Activated T-cell treated with anti-CD3 and anti-CD28 coated beads, Interleukin-2, amount 50 U/mL, for 72 hours (primary cell): ENCODE measurements at places on chromosomes 4 and X. TPM values are rescaled to one million over a fixed set of nuclear protein-coding genes. Genes with fewer than 3 reads are reported as not detected.

DNA sequence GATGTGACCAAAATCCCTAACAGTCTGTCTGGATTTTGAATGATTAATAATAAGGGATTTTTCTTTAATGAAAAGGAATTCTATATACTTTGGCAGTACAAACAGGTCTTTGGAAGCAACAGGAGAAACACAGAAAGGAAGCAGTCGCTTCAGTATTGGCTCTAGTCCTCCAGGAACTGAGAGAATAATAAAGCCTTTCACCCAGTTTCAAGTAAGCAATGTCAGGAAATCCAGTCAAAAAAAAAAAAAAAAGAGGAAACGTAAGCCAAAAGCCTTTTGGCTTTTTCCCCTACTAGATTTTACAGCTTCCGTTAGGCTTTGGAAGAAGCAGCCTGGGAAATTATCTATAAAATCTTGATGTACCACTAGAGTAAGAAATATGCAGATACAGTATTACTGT, 61.7 kb upstream of the HDAC8 start:
- peaks cover 4% of the 10 kb centered on the region for H3K36me3 ChIP-seq
- H3K27me3 ChIP-seq, result peaks cover 19% of the 10 kb centered on the region
- no peak overlapping the region for H3K4me3 ChIP-seq
- H3K4me1 ChIP-seq, result no peaks in the 10 kb centered on the region

GRCh38 chr4:15729910-15730533, 27.2 kb downstream of the BST1 start:
- H3K4me3 ChIP-seq, result no peak overlapping the region
- peaks cover 7% of the 10 kb centered on the region for H3K27me3 ChIP-seq
- no peaks in the 10 kb centered on the region for H3K36me3 ChIP-seq
- no peak overlapping the region for H3K27ac ChIP-seq

Gene BEX1
- total RNA-seq, result 0.29 TPM

Gene SYTL4
- not detected for total RNA-seq

GRCh38 chr4:151799417-151800012, 38.7 kb upstream of the GATB start:
- no peaks in the 10 kb centered on the region for H3K4me1 ChIP-seq
- no peak overlapping the region for H3K4me3 ChIP-seq
- H3K27me3 ChIP-seq, result no peaks in the 10 kb centered on the region
- H3K27ac ChIP-seq, result no peak overlapping the region
- no peak for DNase-seq
